ENCODE measurements at places on chromosomes 11 and 22.
A peak's percentile ranks its signal among the peaks of the same experiment; 100 is the strongest.

DNA sequence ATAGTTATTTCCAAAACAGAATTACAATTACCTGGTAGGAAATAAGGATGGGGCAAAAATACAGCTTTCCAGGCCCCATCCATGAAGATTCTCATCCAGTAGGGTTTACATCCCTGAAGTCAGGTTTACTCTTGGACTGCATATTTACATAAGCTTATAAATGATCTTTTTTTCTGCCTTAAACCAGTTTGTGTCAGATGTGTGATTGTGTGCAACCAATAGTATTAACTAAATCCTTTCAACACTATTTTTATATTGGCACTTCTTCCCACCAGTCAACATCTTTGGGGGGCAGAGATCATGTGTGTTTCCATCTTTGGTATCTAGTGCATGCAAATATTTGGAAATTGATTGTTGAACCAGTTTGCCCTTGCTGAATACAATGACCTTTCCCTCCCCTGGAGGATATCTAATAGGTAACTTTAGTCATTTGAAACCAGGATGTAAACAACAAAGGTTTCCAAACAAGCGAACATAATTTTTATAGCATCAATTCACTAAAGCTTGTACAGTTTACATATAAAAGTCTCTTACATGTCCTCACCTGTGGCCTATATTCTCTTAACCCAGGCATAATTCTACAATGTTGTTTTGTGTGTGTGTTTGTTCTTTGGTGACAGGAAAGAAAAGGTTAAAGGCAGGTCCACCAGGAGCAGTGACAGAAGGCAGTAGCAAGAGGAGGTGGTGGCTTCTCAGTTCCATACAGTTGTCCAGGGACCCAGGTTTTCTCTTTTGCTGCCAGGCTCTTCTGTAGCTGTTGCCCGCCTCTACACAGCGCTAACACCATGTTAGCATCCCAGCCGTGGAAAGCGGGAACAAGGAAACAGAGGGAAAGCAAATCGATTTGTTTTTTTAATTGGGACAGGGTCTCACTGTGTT, 1.7 kb upstream of the ME3 start:
- no peak for DNase-seq

GRCh38 chr11:88131764-88132470, 43.3 kb downstream of the RAB38 start:
- no peak for DNase-seq

GRCh38 chr11:58574881-58575280, 775 bp downstream of the LPXN start:
- no peak for DNase-seq

DNA sequence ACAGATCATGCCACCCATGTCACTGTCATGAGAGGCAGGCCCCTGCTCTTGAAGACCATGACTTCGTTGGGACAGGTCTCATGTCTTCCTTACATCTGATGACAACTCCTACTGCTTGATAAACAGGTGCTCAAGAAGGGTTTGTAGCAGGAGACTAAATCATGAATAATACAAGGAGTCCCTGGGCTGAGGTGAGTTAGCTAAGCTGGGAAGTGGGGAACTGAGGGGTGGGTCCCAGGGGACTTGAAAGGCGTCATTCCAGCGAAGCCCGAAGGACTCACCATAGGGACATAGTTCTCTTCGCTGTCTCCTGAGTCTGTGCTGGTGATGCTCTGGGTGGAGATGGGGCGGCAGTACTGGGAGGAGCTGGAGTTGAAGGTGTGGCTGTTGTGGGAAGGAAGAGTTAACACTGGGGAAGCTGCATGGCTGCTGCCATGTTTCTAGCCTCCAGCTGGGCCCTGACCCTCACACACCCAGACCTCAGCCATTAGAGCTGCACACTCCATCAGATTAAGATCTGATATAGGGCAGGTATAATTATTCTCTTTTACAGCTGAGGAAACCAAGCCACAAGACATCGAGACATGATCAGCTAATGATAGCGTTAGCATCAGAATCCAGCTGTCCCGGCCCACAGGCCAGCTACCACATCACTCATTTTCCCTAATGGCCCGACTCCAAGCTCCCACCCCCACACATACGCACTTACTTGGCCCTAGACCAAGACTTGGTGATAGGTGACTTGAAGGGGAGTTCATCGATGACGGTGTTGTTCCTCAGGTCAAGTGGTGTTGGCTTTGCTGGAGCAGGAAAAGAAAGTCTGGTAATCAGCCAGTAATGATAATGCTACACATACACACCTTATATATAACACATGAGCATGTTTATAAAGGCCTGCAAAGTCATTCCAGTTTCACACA, 32.9 kb downstream of the USP35 start:
- DNase-seq, result no peak

DNA sequence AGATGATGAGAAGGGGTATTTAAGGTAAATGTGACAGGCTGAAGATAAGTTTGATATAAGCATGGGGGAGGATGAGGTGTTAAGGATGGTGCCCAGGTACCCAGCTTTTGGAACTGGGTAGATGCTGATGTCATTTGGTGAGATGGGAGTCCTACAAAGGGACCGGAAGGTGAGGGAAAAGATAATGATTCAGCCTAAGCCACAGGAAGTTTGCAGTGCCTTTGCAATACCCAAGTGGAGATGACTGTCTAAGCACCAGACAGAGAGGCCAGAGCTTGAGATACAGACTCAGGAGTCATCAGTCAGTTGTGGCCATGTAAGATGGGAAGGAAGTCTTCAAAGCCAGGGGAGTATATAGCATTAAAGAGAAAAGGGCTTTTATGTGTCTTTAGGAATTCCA, 30.0 kb upstream of the SMCO4 start:
- DNase-seq, result no peak

DNA sequence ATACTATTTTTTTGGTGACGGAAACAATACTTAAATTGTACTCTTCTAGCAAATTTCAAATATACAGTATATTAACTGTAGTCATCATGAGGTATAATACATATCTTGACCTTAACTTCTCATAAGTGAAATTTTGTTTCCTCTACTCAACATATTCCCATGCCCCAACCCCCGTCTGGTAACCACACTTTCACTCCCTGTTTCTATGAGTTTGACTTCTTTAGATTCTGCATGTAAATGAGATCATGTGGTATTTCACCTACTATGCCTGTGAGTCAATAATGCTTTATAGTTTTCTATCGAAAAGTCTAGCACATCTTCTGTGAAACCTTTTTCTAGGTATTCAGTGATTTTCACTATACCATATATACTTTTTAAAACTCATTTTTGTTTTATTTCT, 663.2 kb downstream of the CNTN5 start:
- DNase-seq, result no peak

- no peak for DNase-seq
Observed at GRCh38 chr11:32333320-32333991, 101.9 kb downstream of the WT1 start.

DNA sequence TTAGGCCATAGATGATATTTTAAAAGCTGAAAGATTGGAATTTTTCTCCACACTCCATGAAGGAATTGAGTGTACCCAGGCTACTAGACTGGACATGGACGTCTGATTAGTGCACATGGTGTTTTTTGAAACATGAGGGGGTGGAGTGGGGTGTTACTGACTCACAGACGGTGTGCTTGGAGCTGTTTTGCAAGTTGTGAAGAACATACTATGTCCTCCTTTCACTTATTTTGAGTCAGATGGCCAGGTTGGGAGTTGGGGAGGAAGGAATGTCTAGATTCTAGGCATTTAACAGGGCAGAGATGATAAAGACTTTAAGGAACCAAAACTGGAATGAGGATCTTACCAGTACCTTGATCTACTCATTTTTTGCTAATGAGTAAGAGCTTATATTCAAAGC, 158.1 kb upstream of the MTNR1B start:
- no peak for DNase-seq

DNA sequence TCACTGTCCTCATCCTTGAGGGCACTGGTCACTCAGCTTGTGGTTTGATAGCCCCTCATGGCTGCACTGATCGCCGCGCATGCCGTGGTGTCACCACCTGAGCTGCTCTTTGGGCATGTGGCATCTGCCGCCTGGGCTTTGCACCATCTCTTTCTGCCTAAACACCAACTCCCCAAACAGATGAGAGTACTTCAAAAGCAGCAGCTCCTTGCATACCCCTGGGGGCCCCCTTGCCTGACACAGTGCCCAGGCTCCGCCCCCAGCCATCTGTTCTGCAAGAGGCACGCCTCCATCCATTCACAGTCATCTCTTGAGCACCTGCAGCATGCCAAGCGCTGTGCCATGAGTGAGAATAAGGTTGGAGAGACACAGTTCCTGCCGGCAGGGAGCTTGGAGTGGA, 104.5 kb upstream of the B3GAT1 start:
- no peak for DNase-seq

DNA sequence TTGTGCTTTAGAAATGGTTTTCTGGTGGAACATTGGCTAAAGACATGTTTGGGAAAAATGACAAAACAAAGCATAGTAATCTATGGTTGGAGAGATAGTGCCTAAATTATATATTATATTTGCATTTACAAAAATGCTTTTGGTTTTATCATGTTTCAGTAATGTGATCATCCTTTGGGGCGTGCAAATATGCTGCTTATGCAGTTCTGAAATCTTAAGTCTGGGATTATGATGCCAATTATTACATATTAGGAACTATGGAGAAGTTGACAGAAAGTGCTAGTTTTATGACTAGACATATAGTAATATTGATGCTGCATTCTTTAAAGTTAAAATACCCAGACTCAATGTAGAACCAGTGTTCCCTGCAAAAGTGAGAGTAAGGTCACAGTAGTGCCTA, 655.0 kb downstream of the METTL15 start:
- no peak for DNase-seq

GRCh38 chr22:45726081-45726480, 54.4 kb downstream of the ATXN10 start:
- no peak for DNase-seq

- DNase-seq, result no peak
Observed at GRCh38 chr11:15613251-15613650, 498.5 kb downstream of the INSC start.

GRCh38 chr11:64713016-64713707, 9.8 kb downstream of the NRXN2 start:
- DNase-seq, result peak; percentile 22

DNA sequence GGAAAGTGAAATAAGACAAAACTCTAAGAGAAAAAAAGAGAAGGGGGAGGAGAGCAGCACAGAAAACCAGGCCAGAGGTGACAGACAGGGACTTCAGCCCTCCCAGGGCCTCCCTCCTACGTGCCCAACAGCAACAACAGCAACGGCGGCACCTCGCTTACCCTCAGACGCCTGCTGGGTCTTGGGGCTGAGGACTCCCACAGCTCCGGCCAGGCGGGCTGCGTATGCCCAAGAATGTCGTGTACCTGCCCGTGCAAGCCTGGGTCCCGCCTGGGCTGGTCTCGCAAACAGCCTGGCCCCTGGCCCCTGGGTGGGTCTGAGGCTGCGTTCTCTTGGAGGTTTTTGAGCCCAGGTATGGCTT, 30.5 kb downstream of the ARAP1 start:
- DNase-seq, result no peak

- no peak for DNase-seq
Observed at GRCh38 chr11:66823700-66824099, 19.5 kb upstream of the RCE1 start.

DNA sequence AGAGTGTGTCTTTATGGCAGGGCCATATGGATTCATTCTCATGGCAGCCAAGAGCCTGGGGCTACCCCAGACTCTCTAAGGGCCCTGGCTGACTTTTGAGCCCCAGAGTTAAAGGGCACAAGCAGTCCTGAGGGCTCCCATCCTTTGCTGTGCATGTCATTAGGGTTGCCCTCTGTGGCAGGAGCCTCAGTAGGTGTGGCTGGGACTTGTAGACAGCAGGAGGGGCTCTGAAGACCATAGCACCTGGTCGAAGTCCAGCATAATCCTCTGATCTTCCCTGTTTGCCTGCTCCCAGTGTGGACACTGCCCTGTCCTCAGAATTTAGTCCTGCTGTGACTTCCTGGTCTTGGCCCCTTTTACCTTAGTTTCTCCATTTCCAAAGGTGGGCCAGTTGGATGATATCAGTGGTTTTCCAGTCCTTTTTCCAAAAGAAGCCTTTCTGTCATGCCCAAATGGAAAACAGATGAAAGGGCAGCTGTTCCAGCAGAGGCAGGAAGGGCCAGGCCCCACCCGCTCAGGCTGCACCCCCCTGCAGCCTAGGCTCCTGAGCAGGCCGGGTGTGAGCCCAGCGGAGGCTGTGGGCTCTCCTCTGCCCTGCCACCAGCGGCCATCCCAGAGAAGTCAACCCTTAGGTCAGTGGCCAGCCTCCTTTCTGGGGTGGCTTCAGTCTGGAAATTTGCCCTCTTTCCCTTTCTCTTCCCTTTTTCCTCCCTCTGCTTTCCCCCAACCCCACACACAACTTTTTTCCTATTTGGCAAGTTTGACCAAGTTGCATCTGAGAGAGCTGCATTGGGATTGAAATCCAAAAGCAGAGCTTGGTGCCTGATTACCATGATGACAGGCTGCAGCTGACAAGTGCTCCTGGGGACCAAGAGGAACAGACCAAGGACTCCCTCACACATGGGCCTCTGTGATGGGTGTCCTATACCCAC, 32.8 kb upstream of the SUSD2 start:
- no peak for DNase-seq

DNA sequence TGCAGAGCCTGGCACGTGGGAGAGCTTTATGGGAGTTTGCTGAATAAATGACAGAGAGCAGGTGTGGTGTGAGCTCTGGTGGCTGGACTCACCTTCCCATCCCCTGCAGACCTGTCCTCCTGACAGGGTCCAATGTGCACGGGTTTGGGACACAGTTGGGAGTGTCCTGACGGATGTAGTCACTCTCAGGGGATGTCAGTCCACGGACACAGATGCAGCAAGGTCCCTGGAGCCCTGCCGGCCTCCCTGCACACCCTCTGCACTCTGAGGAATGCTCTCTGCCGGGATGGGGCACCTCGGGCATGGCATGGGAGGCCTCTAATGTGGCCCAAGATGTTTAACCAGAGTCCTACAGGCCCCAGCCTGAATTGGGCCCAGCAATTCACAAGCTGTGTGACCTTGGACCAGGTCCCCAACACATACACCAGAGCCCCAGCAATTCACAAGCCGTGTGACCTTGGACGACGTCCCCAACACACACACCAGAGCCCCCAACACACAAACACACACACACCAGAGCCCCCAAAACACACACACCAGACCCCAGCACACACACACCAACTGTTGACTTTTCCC, 30.0 kb upstream of the RFPL3 start:
- DNase-seq, result no peak

DNA sequence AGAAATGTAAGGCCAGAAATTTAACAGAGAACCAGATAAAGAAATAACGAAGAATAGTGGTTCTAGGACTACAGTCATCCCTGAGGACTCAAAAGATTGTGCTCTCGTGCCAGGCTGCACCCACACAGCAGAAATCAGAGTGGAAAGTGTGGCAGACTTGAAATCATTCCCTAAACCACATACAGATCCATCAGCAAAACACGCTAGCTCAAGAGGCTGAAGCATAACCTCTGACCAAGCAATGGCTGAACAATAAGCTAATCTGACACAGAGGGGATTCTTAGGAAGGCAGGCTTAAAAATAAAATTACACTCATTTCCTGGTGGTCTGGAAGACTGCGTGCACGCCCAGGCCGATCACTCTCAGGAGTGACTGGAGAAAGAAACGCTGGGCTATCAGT, 19.0 kb downstream of the NCF4 start:
- DNase-seq, result no peak

Measured in forelimb muscle (tissue), 1 donor.